ENCODE measurements at places on chromosomes 1 and 21.

DNA sequence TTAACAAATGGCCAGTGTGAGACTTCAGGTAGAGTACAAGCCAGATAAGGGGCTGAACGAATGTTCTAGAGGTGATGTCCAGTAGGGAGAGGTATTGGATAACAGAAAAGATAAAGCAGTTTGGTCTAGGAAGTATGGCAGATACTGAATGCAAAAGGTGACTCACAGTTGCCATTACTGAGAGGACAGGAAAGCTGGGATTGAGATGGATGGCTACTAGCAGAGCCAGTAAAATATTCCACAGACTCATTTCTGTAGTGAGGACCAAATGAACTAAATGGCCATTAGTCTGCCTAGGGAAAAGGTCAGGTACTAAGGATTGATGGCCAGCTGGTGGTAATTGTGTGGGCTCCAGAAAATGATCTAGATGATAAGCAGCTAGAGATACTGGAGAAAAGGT is 11.5 kb downstream of the MACO1 start:
- DNase-seq: peak; percentile 13

- no peak for DNase-seq
Measured at GRCh38 chr1:200518524-200518923, 102.0 kb downstream of the KIF14 start.

GRCh38 chr1:53011175-53011574 is 50.8 kb upstream of the PODN start:
- DNase-seq: no peak

DNA sequence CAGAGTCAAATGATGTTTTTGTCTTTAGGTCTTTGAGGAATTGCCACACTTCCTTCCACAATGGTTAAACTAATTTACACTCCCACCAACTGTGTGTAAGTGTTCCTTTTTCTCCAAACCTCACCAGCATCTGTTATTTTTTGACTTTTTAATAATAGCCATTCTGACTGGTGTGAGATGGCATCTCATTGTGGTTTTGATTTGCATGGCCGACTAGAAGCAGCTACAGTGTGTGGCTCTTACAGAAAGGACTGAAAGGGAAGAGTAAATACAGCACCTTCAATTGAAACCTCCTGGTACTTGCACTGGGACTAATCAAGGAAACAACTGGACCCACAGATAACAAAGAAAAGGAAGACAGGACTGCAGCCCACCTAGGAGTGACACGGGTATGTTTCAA is 668.0 kb upstream of the RGS18 start:
- no peak for DNase-seq

- no peak for DNase-seq
Measured at GRCh38 chr1:118049981-118050380, 120.4 kb downstream of the WDR3 start.

- DNase-seq: no peak
Measured at GRCh38 chr1:8086055-8086454, 59.9 kb upstream of the ERRFI1 start.

All from HCT116 (cell line).